ENCODE measurements at places on chromosomes 7 and 10.

DNA sequence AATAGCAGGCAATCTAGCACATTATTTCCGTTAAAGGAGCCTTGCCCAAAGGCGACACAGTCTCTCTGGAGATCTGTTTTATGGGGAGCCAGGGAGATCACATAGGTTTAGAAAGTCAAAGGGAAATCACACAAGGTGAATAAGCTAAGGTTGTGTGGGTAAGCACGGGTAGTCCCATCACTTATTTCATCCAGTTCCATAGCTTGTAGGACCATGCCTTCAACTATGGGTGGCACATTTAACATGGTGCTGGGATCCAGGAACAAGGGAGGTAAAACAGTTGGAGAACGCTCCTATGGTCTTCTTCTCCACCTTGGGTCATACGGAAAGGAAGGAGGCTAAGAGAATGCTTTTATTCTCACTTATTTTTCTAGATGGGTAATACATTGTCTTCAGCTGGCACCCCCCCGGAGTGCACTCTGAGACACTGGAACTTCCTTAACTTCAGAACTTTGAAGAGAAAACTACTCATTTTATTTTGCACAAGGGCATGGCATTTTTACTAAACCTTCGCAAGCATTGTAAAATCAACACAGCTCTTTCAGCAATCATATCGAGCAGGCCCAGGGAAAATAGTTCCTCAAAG is 435.4 kb downstream of the KIF20B start:
- no peak for DNase-seq
- H3K4me1 ChIP-seq = no peaks in the 10 kb centered on the region
- H3K4me3 ChIP-seq = no peak overlapping the region
- H3K27ac ChIP-seq = no peak overlapping the region
- no peaks in the 10 kb centered on the region for H3K27me3 ChIP-seq

DNA sequence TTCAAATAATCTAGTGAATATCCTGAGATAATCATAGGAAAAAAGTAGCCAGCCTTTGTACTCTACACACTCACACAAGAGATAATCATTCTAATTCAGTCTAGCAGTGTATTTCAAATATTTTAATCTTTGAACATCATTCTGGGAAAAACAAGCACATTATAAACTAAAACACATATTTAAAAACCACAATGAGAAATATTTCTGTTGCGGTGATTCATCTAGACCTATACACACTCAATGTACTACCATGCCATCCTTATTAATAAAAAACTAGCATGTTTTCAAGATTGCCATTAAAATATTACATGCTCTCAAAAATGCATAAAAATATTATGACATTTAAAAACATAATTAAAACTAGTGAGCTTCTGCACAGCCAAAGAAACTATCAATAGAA is 11.8 kb downstream of the COG5 start:
- no peaks in the 10 kb centered on the region for H3K27me3 ChIP-seq
- DNase-seq = no peak
- peaks cover 18% of the 10 kb centered on the region for H3K36me3 ChIP-seq
- H3K4me3 ChIP-seq = no peak overlapping the region

DNA sequence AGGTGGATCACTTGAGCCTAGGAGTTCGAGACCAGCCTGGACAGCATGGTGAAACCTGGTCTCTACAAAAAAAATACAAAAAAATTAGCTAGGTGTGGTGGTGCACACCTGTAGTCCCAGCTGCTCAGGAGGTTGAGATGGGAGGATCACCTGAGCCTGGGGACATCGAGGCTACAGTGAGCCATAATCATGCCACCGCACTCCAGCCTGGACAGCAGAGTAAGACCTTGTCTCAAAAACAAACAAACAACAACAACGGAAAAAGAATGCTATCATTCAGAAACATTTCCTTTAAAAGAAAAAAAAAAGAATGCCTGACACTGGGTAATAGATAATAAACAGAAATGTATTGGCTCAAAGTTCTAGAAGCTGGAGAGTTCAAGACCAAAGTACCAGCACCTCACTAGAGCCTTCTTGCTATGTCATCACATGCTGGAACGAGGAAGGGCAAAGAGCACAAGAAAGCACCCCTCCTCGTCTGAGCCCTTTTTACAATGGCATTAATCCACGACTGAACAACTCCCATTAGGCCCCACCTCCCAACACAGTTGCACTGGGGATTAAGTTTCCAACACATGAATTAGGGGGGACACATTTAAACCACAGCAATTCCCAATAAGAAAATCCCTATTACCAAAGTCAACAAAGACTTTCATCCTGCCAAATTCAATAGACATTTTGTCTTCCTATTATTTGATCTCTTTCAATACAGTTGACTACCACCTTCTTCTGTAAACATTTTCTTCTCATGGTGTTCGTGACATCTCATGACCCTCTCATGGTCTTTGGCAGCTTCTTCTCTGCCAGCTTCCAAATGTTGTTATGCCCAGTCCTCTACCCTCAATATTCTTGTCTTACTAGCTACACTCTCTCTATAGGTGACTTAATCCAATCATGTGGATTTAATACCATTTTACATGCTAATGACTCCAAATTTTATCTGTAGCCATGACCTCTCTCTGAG is 20.0 kb downstream of the AKR1D1 start:
- H3K4me1 ChIP-seq = peaks cover 6% of the 10 kb centered on the region
- H3K27me3 ChIP-seq = no peaks in the 10 kb centered on the region
- H3K27ac ChIP-seq = no peak overlapping the region
- no peak for DNase-seq
- peaks cover 1% of the 10 kb centered on the region for H3K36me3 ChIP-seq

DNA sequence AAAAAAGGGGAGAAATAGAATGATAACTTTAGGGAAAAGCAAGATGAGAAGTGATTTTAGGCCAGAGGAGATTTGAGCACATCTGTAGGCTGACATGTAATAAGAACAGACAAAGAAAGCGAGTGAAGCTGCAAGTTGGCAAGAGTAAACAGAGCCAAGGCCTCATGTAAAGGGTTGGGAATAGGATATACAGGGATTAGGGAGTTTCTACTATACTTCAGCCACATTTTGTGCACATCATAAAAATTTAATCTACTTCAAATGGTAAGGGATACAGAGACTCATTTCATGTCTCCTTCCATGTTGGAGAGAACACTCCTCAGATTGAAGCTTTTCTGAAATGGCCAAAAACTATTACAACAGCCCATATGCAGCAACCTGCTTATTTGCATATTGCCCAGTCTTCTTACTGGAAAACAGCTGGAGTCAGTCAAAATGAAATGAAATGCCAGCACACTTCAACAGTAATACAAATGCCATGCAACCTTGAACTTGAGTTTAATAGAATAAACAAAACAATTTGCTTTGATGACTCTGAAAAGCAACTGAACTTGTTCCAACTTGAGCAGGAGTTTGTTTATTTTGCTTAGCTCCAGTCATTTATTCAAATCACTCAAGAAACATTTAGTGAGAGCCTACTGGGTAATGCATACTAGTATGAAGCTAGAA is 49.9 kb downstream of the NRCAM start:
- DNase-seq = no peak
- no peak overlapping the region for H3K4me3 ChIP-seq
- no peaks in the 10 kb centered on the region for H3K4me1 ChIP-seq
- H3K27me3 ChIP-seq = no peaks in the 10 kb centered on the region
- H3K36me3 ChIP-seq = no peaks in the 10 kb centered on the region
- H3K27ac ChIP-seq = no peak overlapping the region

DNA sequence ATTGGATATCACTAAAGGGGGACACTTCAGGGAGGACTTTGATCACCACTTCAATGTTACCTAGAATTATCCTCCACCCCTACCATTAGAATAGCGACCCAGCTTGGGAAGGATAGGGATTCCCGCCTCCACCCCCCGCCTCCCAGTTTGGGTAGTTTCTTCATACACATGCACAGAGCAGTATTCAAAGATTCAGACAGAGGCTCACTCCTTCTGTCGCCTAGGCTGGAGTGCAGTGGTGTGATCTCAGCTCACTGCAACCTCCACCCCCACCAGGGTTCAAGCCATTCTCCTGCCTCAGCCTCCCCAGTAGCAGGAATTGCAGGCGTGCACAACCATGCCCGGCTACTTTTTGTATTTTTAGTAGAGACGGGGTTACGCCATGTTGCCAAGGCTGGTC is 1166.1 kb downstream of the TYW1 start:
- DNase-seq = no peak
- H3K27me3 ChIP-seq = peaks cover 4% of the 10 kb centered on the region
- H3K36me3 ChIP-seq = no peaks in the 10 kb centered on the region
- H3K4me3 ChIP-seq = no peak overlapping the region
- no peak overlapping the region for H3K27ac ChIP-seq

GRCh38 chr10:88033385-88033784 is 170.0 kb downstream of the PTEN start:
- no peak for DNase-seq
- no peak overlapping the region for H3K4me3 ChIP-seq
- no peak overlapping the region for H3K27ac ChIP-seq

- no peaks in the 10 kb centered on the region for H3K27me3 ChIP-seq
- no peaks in the 10 kb centered on the region for H3K36me3 ChIP-seq
- no peak overlapping the region for H3K4me3 ChIP-seq
- DNase-seq = no peak
Observed at GRCh38 chr7:10122551-10123100, 851.0 kb upstream of the PHF14 start.

DNA sequence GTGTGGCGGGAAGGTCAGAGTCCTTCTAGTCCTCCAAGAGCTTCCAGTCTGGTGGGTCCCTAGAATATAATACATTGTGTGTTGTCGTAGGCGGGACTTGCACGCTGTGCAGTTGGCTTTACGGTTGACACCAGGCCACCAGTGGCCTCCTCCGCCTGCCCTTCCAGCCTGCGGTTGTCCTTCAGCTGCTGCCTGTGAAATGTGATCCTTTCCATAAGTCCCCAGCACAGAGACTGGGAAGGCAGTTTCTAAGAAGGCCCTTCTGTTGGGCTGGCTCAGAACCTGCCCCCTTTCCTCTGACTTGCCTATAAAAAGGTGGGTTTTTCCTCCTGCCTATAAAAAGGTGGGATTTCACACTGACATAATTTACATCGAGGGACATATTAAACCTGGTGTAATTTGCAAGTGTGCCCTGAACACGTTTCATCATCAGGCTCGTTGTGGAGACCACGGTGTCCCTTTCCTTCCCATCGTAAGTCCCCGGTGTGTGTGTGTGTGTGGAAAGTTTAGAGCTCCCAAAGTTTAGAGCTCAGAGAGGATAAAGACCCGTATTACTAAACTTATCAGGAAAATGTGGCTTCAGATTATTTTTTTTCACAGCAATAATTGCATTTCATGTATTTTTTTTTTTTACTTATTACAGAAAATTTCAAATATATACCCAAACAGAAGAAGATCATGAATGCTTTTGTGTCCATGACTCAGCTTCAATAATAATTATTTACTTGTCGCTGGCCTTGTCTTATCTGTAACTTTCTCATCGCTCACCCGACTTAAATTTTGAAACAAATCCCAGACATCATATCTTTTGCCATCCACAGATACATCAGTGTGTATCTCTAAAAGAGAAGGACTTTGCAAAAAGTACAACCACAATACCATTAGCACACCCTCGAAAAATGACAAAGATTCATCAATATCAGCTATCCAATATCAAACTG is 45.1 kb downstream of the CUX1 start:
- DNase-seq = no peak
- H3K27me3 ChIP-seq = no peaks in the 10 kb centered on the region
- H3K4me1 ChIP-seq = peaks cover 27% of the 10 kb centered on the region

- H3K4me1 ChIP-seq = no peaks in the 10 kb centered on the region
- no peaks in the 10 kb centered on the region for H3K36me3 ChIP-seq
- no peak for DNase-seq
- H3K27ac ChIP-seq = no peak overlapping the region
Observed at GRCh38 chr7:121187222-121187621, 141.6 kb upstream of the WNT16 start.

DNA sequence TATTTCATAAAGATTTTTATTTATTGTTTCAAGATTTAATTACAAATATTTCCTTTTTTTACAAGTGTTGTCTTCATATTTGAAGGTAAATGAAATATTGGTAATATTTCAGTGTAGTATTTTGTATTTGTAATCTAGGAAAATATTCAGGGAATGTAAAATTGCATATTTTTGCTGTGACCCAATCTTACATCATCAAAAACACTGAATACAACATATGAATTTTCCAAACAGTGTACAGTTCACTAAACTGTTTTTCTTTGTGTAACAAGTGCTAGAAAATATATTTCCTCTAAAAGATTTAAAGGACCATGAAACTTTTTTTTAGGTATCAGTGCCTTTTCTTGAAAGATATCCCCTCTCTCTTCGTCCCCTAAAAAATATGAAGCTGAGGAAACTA is 251.9 kb upstream of the KCND2 start:
- DNase-seq = no peak
- no peaks in the 10 kb centered on the region for H3K36me3 ChIP-seq
- H3K27me3 ChIP-seq = no peaks in the 10 kb centered on the region
- H3K4me1 ChIP-seq = no peaks in the 10 kb centered on the region

DNA sequence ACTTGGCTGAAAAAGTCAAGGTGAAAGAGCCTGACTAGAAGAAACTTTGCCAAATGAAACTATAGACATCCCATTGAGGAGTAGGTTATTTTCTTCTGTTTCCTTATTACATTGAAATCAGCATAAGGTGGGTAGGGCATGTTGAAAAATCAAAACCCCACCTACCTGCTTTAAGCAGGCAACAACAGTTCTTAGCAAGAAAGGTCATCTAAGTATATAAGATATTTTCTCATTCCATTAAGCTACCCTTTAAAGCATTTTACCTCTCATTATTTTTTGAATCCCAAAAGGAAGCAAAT is 30.8 kb downstream of the ACADSB start:
- no peaks in the 10 kb centered on the region for H3K27me3 ChIP-seq
- no peak overlapping the region for H3K4me3 ChIP-seq
- H3K27ac ChIP-seq = peak overlapping the region; percentile 88
- no peak for DNase-seq

DNA sequence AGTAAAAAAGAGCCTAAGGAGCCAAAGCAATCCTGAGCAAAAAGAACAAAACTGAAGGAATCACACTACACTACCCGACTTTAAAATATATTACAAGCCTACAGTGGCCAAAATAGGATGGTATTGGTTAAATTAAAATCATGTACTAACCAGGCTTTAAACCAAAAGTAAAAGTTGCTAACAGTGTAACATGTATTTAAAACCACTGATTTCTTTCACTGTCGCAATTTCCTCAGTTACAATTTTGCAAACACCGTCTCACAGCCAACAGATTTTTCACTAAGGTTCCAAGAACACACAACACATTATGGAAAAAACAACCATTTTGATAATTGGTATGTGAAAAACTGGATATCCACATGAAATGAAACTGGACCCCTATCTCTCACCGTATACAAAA is 74.0 kb downstream of the JMJD1C start:
- H3K27ac ChIP-seq = peak overlapping the region; percentile 51
- DNase-seq = no peak
- H3K4me3 ChIP-seq = no peak overlapping the region

DNA sequence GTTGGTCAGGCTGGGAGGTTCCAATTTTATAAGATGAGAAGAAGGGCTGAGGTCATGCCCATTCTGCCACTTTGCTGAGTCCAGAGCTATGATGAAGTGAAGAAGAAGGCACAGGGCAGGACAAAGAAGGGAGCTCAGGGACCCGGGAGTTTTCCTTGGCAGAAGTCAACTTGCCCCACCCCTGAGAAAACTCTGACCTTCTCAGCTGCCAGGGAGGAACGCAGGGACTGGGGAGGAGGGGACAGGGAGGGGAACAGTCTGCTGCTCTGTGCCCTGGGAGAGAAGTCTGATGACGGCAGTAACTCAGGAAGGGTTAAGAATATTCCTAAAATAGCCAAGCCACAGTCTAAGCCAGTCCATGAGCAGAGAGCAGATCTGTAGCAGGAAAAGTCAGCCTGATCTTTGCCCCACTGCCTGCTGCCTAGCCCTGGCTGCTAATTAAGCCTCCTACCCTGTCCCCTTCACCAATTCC is 11.7 kb downstream of the ADIRF start:
- H3K4me3 ChIP-seq = no peak overlapping the region
- no peaks in the 10 kb centered on the region for H3K36me3 ChIP-seq
- H3K4me1 ChIP-seq = no peaks in the 10 kb centered on the region

All from liver (tissue), 10 donors.